ENCODE measurements at places on chromosomes 6 and 20. TPM values are rescaled to one million over a fixed set of nuclear protein-coding genes. Genes with fewer than 3 reads are reported as not detected.

Gene FOXA2
- not detected for total RNA-seq

Gene RPS18
- total RNA-seq = 3,296 TPM

Gene RAET1G
- 4.9 TPM for total RNA-seq

Gene SLC16A10
- total RNA-seq = 5.4 TPM

Gene KCNQ2
- total RNA-seq = 1.2 TPM

Gene PTCRA
- not detected for total RNA-seq

Gene CD83
- total RNA-seq = 26.0 TPM

Gene SLC22A7
- not detected for total RNA-seq

Gene FNDC11
- total RNA-seq = not detected

Gene ENPP1
- total RNA-seq = 14.7 TPM

Gene OR2J3
- total RNA-seq = not detected

DNA sequence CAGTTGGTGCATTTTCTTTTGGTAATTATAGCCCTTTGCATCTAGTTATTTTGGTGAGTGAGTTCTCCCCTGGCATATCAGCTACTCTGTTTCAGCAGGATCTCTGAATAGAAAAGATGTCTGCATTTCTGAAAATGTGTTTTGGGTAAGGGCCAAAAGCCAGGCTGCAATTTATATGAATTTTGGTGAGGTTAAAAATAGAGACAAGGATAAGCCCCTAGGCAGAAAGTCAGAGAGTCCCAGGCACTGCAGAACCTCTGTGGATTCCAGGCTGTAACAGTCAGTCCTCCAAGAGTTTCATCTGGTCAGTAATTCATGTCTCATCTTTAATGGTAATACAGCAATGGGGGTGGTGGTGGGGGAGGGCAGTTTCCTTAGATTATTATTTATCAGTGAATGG lies 53.0 kb downstream of the HDGFL1 start:
- no peak for DNase-seq
- H3K4me1 ChIP-seq = no peaks in the 10 kb centered on the region
- no peaks in the 10 kb centered on the region for H3K27me3 ChIP-seq

- DNase-seq = no peak
- H3K4me3 ChIP-seq = no peak overlapping the region
- no peak overlapping the region for H3K27ac ChIP-seq
- no peaks in the 10 kb centered on the region for H3K36me3 ChIP-seq
- H3K4me1 ChIP-seq = peaks cover 12% of the 10 kb centered on the region
Observed at GRCh38 chr20:49762940-49763766, 49.5 kb upstream of the B4GALT5 start.

DNA sequence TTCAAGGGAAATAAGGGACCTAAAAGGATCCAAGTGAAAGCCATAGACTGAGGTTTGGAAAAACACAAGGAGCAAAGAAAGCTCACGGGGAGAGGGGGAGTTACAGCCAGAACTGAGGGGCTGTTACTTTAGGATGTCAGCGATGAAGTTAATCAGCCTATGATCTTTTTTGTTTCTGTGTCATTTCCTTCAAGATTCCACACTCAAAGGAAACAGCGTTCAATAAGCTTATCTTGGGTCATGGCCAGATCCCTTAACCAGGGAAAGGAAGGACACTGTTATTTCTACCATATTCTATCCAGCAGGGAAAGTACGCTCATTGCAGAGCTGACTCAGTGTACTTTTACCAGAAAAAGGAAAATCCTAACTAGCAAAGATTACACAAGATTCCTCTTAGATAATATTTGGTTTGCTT lies 132.8 kb downstream of the PFDN4 start:
- H3K4me3 ChIP-seq = no peak overlapping the region
- no peak overlapping the region for H3K27ac ChIP-seq
- no peaks in the 10 kb centered on the region for H3K27me3 ChIP-seq

DNA sequence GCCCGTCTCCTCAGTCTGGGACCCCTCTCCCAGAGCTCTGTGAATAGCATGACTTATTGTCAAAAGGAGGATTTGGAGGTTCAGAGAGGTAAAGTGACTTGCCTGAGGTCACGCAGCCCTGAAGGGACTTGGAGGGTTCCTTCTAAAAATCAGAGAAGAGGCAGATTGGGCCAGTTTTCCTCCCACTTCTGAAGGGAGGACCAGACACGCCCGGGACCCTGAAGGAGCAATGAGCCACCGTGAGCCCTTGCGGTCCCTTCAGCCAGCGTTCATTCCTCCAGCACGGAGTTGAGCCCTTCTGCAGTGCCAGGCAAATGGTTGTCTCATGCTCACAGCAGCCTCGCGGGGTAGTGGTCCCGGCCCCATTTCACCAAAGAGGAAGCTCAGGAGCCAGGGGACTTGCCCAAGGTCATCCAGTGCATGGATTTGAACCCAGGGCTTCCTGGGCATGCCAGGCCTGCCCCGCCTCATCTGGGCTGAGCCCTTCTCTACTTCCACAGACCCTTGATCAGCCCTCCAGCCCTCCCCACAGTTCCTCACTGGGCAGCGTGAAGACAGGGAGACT lies 7.4 kb downstream of the SRC start:
- no peak overlapping the region for H3K4me3 ChIP-seq
- no peak overlapping the region for H3K27ac ChIP-seq
- H3K27me3 ChIP-seq = no peaks in the 10 kb centered on the region
- no peak for DNase-seq
- no peaks in the 10 kb centered on the region for H3K36me3 ChIP-seq
- peaks cover 77% of the 10 kb centered on the region for H3K4me1 ChIP-seq

- peak; percentile 58 for DNase-seq
- H3K27me3 ChIP-seq = no peaks in the 10 kb centered on the region
- H3K4me1 ChIP-seq = no peaks in the 10 kb centered on the region
- H3K27ac ChIP-seq = no peak overlapping the region
- H3K36me3 ChIP-seq = no peaks in the 10 kb centered on the region
Observed at GRCh38 chr20:58138395-58138794, 90.1 kb downstream of the ANKRD60 start.

GRCh38 chr20:8489094-8489883 lies 357.2 kb downstream of the PLCB1 start:
- H3K27me3 ChIP-seq = no peaks in the 10 kb centered on the region
- no peak overlapping the region for H3K27ac ChIP-seq
- H3K4me1 ChIP-seq = peaks cover 9% of the 10 kb centered on the region
- H3K4me3 ChIP-seq = no peak overlapping the region
- no peaks in the 10 kb centered on the region for H3K36me3 ChIP-seq

- no peaks in the 10 kb centered on the region for H3K36me3 ChIP-seq
- no peak for DNase-seq
- no peaks in the 10 kb centered on the region for H3K4me1 ChIP-seq
- no peaks in the 10 kb centered on the region for H3K27me3 ChIP-seq
Observed at GRCh38 chr6:33875696-33876095, 71.9 kb upstream of the MLN start.

DNA sequence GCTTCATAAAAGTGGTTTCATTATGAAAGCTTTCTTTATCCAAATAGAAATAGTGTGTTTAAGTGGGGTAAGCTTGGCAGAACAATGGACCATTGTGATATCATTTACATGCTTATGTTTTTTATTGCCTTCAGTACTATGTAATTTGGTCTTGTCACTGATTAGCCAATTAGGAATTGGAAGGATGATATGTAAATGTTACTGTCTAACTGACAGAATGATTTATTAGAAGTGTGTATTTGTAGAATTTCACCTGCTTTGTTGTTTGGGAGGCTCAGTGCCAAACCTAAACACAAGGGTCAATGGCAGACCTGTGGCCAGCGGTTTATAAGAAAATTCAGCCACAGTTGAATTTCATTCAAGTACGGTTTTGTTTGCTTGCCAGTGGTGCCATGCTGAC lies 39.0 kb downstream of the AIG1 start:
- H3K27ac ChIP-seq = no peak overlapping the region
- H3K4me3 ChIP-seq = no peak overlapping the region
- H3K27me3 ChIP-seq = no peaks in the 10 kb centered on the region
- no peaks in the 10 kb centered on the region for H3K4me1 ChIP-seq
- DNase-seq = no peak
- H3K36me3 ChIP-seq = no peaks in the 10 kb centered on the region

GRCh38 chr6:2116496-2116895 lies 128.9 kb downstream of the GMDS start:
- H3K36me3 ChIP-seq = no peaks in the 10 kb centered on the region
- no peaks in the 10 kb centered on the region for H3K27me3 ChIP-seq
- H3K4me1 ChIP-seq = no peaks in the 10 kb centered on the region
- no peak overlapping the region for H3K4me3 ChIP-seq

- H3K27ac ChIP-seq = no peak overlapping the region
- H3K36me3 ChIP-seq = no peaks in the 10 kb centered on the region
- DNase-seq = no peak
- no peaks in the 10 kb centered on the region for H3K27me3 ChIP-seq
- no peak overlapping the region for H3K4me3 ChIP-seq
Observed at GRCh38 chr6:45434381-45434700, 56.6 kb upstream of the SUPT3H start.

GRCh38 chr20:40953416-40953815 lies 75.2 kb upstream of the TOP1 start:
- H3K36me3 ChIP-seq = no peaks in the 10 kb centered on the region
- DNase-seq = peak; percentile 6
- H3K27me3 ChIP-seq = no peaks in the 10 kb centered on the region
- no peak overlapping the region for H3K4me3 ChIP-seq
